ENCODE measurements at places on chromosomes 16 and 17. TPM values are rescaled to one million over a fixed set of nuclear protein-coding genes. Genes with fewer than 3 reads are reported as not detected.

Gene PLEKHH3
- total RNA-seq: 24.6 TPM

Gene MSLN
- total RNA-seq: not detected

Gene KRTAP4-6
- not detected for total RNA-seq

Gene TSEN54
- 10.0 TPM for total RNA-seq

Gene ESRP2
- 0.17 TPM for total RNA-seq

Gene CACNG1
- not detected for total RNA-seq

Gene PLXDC1
- total RNA-seq: 4.1 TPM
